ENCODE measurements at places on chromosomes 4 and X.

DNA sequence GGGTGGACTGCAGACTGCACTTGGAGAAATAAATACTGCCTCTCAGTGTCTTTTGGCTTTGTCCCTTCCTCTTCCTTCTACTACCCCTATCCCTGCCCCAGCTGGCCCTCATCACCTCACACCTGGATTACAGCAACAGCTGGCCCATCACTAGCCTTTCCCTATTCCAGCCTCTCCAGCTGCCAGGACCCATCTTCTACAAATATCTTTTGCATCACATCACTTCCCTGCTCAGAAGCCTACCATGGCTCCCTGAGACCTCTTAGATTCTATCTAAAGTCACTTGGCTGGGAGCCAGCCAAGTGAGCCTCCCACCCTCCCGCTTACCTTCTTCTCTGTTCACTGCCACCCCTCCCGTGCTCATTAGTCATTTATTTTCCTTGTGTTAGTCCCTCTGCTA is 66.8 kb downstream of the TSC22D3 start:
- DNase-seq: no peak

GRCh38 chr4:95540227-95540626 is 8.5 kb downstream of the UNC5C start:
- DNase-seq: no peak

- no peak for DNase-seq
Observed at GRCh38 chr4:54784161-54784671, 126.5 kb downstream of the KIT start.

GRCh38 chr4:10806953-10807645 is 122.5 kb upstream of the CLNK start:
- DNase-seq: no peak

DNA sequence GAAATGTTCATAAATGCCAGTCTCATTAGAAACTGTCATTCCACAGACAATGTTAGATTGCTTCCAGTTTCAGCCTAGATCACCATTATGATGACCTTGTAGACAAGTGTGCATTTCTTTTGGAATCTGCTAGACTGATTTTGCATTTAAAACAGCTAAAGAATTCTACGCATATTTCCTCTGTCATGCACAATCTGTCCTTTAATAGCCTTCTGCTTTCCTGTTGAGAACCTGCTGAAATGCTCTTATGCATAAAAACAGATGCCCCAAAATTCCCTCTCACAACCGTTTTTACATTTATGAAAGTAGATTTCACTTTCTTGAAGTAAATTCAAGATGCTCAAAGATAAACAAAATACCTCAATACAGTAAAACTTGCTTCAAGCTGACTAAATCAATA is 673.3 kb downstream of the GALNTL6 start:
- no peak for DNase-seq

DNA sequence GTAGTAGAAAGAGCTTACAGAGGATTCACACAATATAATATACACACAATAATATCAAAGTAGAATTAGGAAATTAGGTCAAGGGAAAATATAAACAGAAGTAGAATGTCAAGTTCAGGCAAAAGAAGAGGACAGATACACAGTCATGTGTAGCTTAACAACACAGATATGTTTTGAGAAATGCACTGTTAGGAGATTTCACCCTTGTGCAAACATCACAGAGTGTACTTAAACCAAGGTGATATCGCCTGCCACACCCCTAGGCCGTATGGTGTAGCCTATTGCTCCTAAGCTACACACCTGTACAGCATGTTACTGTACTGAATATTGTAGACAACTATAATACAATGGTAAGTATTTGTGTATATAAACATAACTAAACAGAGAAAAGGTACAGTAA is 110.0 kb upstream of the EDNRA start:
- DNase-seq: no peak

DNA sequence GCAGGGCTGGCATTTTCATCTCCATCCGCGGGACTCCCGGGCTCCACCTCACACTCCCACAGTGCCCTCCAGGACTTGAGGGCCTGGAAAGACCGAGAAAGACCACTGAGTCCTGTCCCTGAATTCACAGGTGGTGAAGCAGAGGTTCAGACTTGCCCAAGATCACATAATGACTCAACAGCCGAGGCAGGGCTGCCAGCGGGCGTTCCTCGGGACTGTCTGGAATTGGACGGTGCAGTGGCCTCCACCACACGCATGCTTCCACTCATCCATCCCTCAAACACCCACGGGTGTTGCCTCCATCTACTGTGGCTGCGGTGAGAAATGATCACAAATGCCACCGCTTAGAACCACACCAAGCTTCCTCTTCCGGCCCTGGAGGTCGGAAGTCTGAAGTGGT is 6.9 kb upstream of the ADRA2C start:
- DNase-seq: no peak

DNA sequence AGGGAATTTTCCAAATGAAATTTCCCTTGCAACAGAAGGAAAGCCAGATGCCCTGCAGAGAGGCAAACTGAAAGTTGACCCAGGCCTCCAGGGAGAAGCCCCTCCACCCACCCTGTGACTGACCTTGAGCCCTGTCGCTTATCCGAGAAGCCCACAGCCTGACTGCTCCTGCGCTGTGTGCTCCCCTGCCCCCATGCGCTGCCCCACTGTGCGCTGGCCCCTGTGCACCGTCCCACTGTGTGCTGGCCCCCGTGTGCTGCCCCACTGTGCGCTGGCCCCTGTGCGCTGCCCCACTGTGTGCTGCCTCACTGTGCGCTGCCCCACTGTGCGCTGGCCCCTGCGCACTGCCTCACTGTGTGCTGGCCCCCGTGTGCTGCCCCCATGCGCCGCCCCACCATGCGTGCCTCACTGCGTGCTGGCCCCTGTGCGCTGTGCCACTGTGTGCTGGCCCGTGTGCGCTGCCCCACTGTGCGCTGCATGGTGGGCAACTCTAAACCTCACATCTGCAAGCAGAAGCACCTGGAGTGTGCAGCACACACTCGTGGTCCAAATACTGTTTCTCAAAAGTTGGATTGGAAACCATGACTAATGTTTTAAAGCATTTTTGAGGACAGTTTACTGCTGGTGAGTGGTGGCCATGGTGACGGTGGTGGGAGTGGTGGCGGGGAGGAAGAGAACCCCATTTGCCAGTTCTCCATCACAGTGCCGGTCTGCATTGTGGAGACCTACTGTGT is 8.3 kb upstream of the GRPEL1 start:
- no peak for DNase-seq

DNA sequence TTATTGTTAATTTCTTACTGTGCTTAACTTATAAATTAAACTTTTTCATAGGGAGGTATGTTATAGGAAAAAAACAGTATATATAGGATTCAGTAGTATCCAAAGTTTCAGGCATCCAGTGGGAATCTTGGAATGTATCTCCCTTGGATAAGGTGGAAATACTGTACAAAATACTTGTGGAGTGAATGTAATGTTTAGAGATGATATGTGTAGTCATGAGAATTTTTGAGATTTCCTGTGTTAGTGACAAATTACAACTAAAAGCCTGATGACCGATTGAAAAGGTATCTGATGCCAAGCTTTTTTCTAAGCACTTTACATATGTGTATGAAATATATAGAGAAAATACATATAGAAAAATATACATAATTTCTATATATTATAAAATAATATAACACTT is 69.2 kb downstream of the STK32B start:
- DNase-seq: no peak

DNA sequence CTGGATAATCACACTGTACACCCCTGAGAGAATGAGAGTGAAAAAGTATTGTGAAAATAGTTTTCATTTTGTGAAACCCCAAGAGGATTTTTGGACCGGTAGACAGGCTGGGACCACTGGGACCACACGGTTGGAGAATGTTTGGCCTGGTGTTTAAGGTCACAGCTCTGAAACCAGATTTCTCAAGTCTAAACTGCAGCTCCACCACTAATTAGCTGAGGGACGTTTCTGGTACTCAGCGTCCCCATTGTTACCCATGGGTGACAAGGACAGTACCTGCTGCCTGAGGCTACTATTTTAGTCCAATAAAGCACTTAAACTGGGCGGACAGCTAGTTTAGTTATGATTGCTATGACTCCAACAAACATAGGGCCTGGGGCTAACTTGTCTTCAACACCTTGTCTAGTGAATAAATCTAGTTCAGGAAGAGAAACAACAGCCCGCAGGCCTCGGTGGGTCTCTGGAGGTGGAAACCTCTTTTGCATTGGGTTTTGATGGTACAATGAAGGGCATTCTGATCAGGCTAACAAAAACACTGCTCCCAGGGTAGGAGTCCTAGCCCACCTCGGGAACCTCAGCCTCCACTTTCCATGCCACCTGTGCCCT is 509 bp upstream of the USP11 start:
- DNase-seq: no peak

DNA sequence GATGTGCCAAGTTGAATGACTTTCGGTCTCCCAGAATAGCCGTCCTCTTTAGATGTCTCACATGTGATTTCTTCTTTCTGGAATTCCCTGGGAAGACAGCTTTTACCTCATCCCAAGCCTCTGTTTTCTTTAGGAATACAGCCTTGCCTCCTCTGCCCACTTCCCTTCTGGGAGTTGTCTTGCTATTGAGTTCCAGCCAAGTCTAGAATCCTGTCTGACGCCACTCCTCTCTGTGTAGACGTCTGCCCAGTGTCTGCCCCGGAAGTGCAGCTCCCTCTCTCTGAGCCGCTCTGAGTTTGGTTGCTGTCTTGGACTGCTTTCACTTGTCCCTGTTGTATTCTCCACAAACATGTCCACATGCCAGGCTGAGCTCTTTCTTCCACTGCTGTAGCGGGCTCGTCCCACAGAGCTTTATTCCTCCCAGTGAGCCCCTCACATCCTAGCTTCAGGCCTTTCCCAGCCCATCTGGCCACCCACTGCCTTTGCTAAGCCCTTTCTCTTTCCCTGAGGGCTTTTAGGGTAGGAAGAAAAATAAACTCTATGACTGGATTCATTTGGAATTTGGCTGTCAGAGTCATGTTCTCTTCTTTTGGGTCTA is 9.0 kb upstream of the IGFBP7 start:
- DNase-seq: no peak

DNA sequence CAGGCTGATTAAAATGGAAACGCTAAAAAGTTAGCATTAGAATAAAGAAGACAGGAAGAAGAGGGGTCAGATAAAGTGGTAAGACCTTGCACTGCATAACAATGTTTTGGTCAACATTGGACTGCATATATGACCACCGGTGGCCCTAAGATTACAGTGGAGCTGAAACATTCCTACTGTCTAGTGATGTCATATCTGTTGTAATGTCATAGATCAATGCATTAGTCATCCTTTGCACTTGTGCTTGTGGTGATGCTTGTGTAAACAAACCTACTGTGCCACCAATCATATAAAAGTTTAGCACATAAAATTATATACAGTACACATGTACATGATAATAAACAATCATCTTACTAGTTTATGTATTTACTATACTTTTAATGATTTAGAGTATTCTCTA is 73.0 kb downstream of the TMEM165 start:
- no peak for DNase-seq

DNA sequence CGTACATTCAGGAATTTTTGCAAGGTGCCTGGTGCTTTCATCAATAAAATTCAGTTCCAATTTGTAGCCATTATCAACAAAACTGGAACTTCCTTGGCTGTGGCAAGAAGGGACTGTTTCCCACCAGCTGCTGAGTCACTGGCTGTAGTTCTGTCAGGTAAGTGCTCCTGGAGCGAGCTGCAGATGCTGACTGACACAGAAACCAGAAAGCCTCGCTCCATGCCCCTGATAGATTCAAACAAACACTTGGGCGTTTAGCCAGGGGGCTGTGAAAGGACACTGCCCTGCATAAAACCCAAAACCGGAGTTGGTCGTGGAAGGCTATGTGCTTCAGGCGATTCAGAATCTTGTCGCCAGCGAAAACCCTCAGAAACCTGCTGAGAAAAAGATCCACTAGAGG is 188.4 kb upstream of the FAM9B start:
- DNase-seq: no peak

- no peak for DNase-seq
Observed at GRCh38 chrX:19627081-19627480, 111.8 kb upstream of the MAP3K15 start.

- no peak for DNase-seq
Observed at GRCh38 chr4:81503586-81503985, 31.9 kb upstream of the RASGEF1B start.

DNA sequence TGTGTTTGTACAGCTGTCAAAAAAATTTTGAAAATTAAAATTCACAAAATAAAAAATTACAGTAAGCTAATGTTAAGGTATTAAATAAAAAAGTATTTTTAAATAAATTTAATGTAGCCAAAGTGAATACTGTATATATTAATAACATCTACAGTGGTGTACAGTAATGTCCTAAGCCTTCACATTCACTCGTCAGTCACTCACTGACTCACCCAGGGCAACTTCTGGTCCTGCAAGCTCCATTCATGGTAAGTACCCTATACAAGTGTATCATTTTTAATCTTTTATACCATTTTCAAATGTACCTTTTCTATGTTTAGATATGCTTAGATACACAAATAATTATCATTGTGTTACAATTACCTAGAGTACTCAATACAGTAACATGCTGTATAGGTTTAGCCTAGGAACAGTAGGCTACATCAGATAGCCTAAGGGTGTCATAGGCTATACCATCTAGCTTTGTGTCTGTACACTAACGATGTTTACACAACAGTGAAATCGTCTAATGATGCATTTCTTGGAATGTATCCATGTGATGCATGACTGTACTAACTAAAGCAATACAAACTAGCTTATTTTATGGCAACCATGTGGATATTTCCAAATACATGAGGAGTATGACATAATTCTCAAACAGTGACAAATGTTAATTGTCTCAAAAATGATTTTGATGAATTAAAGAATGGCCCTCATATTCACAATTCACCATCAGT is 13.7 kb downstream of the DDX60 start:
- DNase-seq: peak; percentile 30

DNA sequence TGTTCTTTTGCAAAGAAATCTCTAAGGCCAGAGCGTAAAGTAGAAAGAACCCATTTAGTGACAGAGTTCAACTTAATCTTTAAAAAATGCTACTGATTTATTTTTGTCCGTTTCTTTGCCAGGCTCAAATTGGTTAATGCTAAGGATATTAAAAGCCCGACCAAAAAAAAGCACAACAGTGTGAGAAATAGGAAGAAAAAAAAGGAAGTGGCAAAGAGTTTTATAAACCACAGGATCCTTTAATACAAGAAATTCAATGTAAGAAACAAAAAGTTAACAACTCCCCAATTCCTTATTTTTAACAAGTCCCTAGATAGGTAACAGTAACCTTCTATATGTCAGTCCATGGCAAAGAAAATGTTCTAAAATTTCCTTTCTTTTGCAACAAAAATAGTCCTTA is 480.4 kb downstream of the ACTRT1 start:
- no peak for DNase-seq

All from NCI-H2081 treated with DMSO at 0.1 percent for 48 hours (cell line).